ENCODE measurements at places on chromosomes 5 and 9. TPM values are rescaled to one million over a fixed set of nuclear protein-coding genes. Genes with fewer than 3 reads are reported as not detected.

DNA sequence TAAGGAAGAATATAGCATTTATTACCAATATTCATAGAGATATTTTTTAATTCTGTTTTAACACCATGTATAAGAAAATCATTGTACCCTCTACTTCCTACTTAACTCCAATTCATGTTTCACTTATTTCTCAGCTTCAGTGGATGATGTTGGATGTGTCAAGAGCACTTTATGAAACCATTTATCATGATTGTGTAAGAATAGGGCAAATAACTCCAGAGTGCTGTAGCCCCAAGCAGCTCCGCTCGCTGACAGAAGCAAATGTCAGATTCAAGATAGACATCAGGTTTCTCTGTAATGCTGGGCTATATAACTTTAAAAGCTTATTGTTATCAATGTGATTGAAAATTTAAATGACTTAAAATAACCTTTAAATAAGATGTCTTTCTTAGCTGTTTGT, 50.4 kb downstream of the MAST4 start:
- no peaks in the 10 kb centered on the region for H3K4me1 ChIP-seq
- DNase-seq = no peak
- no peaks in the 10 kb centered on the region for H3K36me3 ChIP-seq
- H3K4me3 ChIP-seq = no peak overlapping the region

DNA sequence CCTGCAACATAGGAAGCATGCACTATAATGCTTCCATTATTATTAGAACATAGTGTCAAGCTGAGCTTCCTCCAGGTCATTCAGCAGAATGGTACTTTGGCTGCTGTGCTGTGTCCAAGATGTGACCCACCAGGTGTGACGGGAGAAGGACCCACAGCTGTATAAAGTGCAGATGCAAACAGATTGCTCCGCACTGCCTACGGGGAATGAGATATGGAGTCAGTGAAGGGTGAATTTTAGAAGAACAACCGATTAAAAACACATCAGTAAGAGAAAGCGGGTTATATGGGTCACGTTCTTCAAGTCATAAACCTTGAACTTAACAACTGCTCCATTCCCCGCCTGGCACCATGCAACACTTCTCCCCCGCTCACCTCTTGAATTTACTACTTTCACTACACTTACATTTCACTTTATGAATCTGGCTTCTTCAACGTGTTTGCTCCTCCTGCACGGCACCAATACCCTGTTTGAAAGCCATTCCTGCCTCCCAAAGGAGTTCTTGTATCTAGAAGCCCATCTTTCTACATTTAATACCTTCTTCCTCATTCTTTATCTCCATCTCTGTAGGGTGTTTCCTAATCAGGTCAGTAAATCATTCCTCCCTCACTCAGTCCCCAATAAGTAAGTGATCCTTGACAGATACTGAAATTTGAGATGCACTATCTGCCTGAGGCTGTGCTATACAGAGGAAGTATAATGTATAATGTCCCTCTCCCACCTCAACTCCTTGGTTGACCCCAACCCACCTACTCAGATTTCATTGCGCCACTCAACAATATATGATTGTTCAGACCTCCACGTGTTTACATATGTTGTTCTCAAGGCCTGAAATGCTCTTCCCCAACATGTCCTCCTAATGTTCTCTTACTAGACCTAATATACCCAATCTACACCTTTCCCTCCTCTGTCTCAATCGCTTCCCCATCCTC, 25.9 kb downstream of the BRINP1 start:
- no peaks in the 10 kb centered on the region for H3K36me3 ChIP-seq
- H3K27me3 ChIP-seq = no peaks in the 10 kb centered on the region
- no peaks in the 10 kb centered on the region for H3K4me1 ChIP-seq
- no peak overlapping the region for H3K4me3 ChIP-seq
- no peak overlapping the region for H3K27ac ChIP-seq
- DNase-seq = no peak

GRCh38 chr9:137235424-137236237, 4.9 kb downstream of the SLC34A3 start:
- no peak for DNase-seq
- no peaks in the 10 kb centered on the region for H3K36me3 ChIP-seq
- H3K4me3 ChIP-seq = no peak overlapping the region
- peaks cover 3% of the 10 kb centered on the region for H3K4me1 ChIP-seq
- no peak overlapping the region for H3K27ac ChIP-seq
- no peaks in the 10 kb centered on the region for H3K27me3 ChIP-seq

GRCh38 chr9:109048822-109049221, 35.5 kb upstream of the CTNNAL1 start:
- no peak overlapping the region for H3K4me3 ChIP-seq
- H3K36me3 ChIP-seq = peaks cover 38% of the 10 kb centered on the region

GRCh38 chr5:119355685-119356611, at the start of gene TNFAIP8:
TSS of gene TNFAIP8 (plus strand) at chr5:119356019. CDS start at chr5:119356091, 72 bp downstream.
- peak within 1 kb of the TSS; percentile 76 for H3K27ac ChIP-seq
- H3K4me3 ChIP-seq = peak within 1 kb of the TSS; percentile 83
- H3K27me3 ChIP-seq = no peaks in the 10 kb centered on the region
- H3K4me1 ChIP-seq = peaks cover 18% of the 10 kb centered on the region
- H3K36me3 ChIP-seq = no peaks in the 10 kb centered on the region

DNA sequence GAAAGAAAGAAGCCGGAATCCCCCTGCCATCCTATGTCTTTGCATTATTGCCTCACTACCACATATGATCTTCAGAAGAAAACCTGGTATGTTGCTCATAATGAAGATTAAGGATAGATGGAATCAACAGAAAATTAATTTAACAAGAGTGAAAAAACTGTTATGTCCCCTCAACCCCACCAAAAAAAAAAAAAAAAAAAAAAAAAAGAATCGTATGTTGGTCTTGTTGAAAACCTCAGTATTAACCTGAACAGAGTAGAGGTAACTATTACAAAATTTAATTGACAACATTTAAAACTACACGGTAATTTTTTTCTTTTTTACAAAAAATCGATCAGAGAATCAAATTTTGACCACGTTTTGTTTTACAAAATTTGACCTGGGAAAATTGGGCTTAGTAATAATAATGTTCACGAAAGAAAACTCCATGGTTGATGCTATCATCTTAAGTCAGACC, 827 bp upstream of the CSNK1A1 start:
- peaks cover 26% of the 10 kb centered on the region for H3K36me3 ChIP-seq
- no peak for DNase-seq
- peak overlapping the region; percentile 100 for H3K4me3 ChIP-seq
- peak overlapping the region; percentile 100 for H3K27ac ChIP-seq

- H3K27ac ChIP-seq = no peak overlapping the region
- no peak overlapping the region for H3K4me3 ChIP-seq
- H3K36me3 ChIP-seq = no peaks in the 10 kb centered on the region
- no peak for DNase-seq
- H3K4me1 ChIP-seq = no peaks in the 10 kb centered on the region
Observed at GRCh38 chr5:163544836-163545235, 39.4 kb downstream of the MAT2B start.

ZMAT2 gene
- total RNA-seq = 33.9 TPM

CDH9 gene
- total RNA-seq = not detected

PCDHGA3 gene
- total RNA-seq = 2.9 TPM

SPATA31A7 gene
- total RNA-seq = not detected

PCDHB4 gene
- total RNA-seq = 1.2 TPM

GPR151 gene
- not detected for total RNA-seq

SLC46A2 gene
- under 0.01 TPM for total RNA-seq

KCNV2 gene
- total RNA-seq = not detected
